ENCODE measurements at places on chromosomes 16 and 17. TPM values are rescaled to one million over a fixed set of nuclear protein-coding genes. Genes with fewer than 3 reads are reported as not detected.

IRX5 gene
- 2.6 TPM for total RNA-seq

DNA sequence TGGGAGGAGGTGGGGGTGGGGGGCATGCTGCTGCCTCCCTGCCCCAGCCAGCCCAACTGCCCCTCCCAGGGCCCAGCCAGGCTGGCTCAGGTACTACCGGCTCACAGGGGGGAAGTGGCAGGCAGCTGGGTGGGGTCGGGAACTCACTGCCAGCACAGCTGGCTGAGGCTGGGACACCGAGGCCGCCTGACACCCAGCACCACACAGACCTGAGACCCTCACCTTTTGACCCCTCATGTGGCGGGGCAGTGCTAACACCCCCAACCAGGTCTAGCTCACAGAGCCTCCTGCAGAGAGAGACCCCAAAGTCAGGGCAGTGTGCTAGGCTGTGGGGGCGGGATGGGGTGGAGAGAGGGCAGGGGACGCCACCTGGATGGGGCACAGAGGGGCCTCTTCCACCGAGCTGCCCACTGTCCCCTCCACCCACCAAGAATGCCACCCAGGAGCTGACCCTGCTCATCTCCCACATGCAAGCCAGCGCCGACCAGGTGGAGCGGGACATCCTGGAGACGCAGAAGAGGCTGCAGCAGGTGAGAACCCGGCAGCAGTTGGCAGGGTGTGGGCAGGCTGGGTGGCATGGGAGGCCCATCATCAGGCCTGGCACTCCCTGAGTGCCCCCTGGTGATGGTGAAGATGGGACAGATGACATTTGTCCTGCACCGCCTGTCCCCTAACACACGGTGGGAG is 3.0 kb downstream of the EVPLL start:
- DNase-seq: no peak

DNA sequence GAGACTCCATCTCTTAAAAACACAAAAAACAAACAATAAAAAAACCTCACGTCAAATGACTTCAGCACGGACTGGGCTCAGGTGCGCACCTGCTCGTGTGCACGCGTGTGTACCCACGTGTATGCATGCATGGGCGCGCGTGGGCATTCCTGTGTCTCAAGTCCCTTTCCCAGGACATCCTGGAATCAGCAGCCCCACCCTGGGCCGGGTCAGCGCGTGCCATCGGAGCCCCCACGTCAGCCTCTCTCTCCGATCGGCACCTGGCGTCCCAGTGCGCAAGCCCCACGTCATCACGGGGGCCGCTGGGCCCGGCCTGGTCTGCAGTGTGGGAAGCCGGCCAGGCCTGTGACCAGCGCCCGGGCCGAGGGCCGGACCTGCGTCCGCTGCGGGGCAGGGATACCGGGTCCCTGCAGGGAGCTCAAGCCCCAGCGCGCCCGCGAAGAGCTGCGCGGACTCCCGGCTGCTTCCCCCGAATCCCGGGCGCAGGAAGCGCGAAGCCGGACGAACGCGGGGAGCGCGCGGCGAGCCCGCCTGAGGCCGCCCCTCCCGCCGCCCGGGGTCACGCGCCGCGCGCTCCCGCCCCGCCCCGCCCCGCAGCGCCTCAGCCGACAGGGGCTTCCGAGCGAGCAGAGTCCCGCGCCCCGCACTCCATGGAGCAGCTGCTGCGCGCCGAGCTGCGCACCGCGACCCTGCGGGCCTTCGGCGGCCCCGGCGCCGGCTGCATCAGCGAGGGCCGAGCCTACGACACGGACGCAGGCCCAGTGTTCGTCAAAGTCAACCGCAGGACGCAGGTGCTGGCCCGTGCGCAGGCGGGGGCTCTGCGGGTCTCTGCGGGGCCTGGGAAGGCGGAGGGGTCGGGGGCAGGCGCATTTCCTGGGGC is at the start of gene FN3K:
Gene FN3K (plus strand): TSS at position 629 of the 880 bp plus-strand sequence. CDS start 22 bp downstream, at position 651.
- peak; percentile 66 for DNase-seq

GRCh38 chr16:1972490-1972877 is 631 bp downstream of the TBL3 start:
- DNase-seq: no peak

GRCh38 chr17:41972571-41973407 is 6.2 kb downstream of the CNP start:
- no peak for DNase-seq

DNA sequence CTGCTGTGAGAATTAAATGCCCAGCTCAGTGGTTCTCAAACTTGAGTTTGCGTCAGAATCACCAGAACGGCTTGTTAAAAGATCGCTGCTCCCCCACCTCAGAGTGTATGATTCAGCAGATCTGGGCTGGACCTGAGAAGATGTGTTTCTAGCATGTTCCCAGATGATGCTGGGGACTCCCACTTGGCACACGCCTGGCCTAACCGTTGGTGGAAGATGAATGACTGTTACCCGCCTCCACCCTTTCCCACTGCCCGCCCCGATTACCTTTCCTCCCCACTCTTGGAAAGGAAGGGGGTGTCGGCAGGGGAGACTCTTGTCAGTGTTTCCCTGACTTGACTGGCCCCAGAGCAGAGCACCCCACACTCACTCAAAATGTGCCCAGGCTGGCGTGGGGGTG is 29.3 kb upstream of the ABCC3 start:
- no peak for DNase-seq

- DNase-seq: no peak
These were observed 100.8 kb upstream of the CDH5 start for GRCh38 chr16:66265556-66266141.

DNA sequence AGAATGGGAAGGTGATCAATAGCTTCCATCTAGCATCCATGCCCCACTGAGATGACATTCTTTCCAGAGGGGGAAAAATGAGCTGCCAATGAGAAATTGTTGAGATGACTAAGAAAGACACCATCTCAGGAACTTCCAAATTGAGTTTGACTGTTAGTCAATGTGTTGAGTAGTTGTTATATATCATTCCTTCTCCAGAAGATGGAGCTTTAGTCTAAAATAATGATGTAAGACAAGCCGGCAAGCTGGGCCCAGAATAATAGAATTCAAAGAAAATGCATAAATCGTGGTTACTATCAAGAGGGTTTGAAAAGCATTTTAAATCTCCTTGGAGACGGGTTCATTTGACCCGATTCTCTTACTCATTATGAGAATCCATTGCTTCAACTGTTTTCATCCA is 71.0 kb upstream of the ATF7IP2 start:
- DNase-seq: no peak

DNA sequence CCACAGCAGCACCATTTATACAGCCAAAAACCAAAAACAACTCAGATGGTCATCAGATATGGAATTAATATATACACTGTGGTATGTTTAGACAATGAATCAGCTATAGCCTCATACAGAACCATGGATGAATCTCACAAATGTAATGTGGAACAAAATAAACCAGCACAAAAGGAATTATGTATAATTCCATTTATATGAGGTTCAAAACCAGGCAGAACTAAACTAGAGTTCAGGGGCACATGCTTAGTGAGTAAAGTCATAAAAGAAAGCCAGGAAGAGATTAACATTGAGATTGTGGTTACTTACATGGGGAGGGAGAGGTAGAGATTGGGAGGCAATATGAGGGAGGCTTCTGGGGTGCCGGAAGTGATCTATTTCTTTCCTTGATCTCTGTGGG is 231.1 kb downstream of the COPRS start:
- no peak for DNase-seq

DNA sequence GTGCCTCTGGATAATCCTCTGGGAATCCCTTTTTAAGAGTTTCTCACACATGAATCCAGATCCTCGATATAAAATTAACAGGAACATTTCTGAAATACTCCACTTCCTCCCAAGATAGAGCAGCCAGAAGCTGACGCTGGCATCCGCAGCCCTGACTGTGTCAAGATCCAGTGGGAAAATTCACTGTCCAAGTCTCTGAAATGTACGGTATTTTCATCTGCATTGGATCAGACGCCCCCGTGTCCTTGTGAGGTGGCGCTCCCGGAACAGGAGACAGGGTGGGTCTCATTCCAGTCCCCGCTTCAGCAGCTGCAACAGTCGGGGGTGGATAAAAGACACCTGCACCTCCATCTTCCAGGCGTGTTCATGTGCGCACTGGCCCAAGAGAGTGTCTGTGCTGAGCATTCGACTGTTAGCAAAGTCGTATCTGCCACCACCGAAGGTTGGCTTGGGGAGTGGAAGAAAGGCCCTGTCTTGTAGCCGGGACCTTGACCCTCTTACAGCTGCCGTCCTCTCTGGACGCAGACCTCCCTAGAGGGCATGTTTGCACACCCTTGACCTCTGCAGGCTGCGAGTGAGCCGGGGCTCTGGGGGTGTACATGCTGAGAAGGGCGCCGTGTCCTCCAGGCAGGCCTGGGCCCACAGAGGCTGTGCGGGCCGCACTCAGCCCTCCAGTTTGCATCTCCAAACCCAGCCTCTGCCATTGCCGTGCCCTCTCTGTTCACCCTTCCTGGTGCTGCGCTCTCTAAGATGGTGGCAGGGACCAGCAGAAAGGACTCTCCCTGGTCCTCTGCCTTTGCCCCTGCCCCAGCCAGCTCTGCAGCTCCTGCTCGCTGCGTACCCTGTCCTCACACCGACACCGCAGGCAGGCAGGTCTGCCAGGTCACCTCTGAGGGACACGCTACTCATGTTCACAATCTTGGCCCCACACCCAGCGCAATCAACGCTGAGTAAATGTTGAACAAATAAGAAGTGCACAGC is 72.0 kb upstream of the CHMP6 start:
- no peak for DNase-seq

ICAM2 gene
- 52.1 TPM for total RNA-seq

DNA sequence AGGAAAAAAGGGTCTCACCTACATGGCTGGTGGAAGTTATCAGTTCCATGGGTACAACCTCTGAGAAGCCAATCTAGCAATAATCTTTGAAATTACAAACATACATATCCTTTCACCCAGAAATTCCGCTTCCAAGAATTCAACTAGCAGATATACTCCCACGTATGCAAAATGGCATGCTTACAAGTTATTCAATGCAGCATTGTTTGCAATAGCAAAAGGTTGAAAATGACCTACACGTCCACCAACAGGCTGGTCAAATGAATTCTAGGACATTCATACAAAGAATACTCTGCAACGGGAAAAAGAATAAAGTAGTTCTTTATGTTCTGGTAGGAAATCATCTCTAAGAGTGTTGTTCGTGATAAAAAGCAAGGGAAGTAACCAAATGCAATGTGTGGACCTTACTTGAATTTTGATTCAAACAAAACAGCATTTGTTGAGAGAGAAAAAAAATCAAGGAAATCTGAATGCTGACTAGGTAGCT is 63.7 kb upstream of the NLK start:
- DNase-seq: no peak

SLC9A5 gene
- 17.2 TPM for total RNA-seq

MMP2 gene
- total RNA-seq: 422 TPM

DNA sequence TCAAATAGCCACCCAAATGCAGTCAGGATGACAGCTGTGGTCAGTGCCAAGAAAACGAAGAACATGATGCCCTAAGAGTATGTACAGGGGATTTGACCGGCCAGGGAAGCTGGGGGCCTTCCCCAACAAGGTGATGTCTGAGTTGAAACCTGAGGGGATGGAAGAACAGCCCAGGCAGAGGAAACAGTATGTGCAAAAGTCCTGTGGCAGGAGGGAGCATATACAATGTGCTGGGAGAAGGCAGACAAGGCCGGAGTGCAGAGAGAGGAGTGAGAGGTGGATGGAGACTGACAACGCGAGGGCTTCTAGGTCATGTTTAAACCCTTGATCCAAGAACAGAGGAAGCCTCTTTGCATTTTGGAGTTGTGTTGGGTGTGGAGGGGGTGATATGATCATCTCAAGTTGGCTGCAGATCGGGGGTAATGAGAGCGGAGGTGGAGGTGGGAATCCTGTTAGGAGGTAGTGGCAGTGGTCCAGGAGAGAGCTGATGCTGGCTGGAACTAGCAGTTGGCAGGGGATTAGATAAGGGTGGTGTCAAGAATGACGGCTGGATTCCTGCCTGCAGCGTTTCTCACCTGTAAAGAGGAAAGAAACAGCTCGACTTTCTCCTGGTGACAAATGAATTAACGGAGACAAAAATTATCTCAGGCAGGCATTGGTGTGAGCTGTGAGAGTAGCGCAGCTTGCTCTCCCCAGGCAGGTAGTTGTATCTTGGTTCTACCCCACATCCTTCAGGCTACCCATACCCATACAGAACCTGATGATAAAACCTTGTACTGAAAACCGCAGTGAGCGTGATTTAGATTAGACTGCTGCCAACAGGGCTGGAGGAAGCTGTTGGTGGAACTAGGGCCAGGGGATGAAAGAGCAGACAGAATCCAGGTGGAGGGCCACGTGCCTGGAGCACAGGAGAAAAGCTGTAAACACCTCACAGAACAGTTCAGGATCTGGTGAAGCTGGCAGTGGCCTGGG is 37.2 kb upstream of the NGFR start:
- no peak for DNase-seq

OR1A1 gene
- total RNA-seq: not detected

DNA sequence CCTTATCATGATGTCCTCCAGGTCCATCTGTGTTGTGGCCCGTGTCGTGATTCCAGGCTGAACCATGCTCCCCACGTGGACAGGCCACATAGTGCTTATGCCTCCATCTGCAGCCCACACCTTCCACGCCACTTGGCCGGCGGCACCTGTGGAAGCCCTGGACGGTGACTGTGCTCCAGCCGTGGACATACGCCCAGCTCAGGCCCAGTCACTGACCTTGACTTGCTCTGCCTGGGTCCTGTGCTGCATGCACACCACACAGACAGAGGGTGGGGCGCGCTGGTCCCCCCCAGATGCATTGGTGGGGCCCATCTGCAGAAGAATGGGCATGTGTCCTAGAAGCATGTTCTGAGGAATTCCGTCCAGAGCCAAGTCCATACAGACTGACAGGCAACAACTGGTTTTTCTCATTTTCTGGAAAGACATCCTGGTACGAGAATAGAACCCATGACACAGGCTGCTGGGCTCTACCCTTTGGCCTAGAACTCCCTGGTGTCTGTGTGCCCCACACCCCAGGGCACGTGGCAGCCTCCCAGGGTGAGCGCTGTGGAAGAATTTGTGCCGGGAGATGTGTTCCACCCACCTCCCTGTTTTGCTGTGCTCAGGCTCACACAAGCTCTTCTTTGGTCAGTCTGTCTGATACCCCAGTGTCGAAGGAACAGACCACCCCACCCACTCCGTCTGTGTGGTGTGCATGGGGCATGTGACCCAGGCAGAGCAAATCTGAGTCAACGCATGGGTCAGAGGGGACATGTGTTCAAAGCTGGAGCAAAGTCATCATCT is 39.5 kb downstream of the GPT2 start:
- no peak for DNase-seq

- no peak for DNase-seq
These were observed 97.7 kb downstream of the GSG1L start for GRCh38 chr16:27965801-27966200.

PTGES3L gene
- total RNA-seq: 1.5 TPM

- no peak for DNase-seq
These were observed 34.4 kb downstream of the WDR59 start for GRCh38 chr16:74950511-74950910.

- no peak for DNase-seq
These were observed 339.4 kb downstream of the XYLT1 start for GRCh38 chr16:17131351-17131750.

LMF1 gene
- total RNA-seq: 21.7 TPM

- no peak for DNase-seq
These were observed 66.7 kb downstream of the PIGL start for GRCh38 chr17:16283705-16284104.

GRCh38 chr16:10165643-10166042 is 16.6 kb downstream of the GRIN2A start:
- DNase-seq: no peak

GRCh38 chr16:24723663-24724062 is 5.8 kb upstream of the TNRC6A start:
- DNase-seq: no peak

ARHGDIG gene
- total RNA-seq: not detected

CES5A gene
- not detected for total RNA-seq

- DNase-seq: no peak
These were observed 40.1 kb upstream of the RHOT1 start for GRCh38 chr17:32102172-32102571.

All from endothelial cell (in vitro differentiated cells).